Right atrium auricular region (tissue), 2 donors: ENCODE measurements at places on chromosomes 3 and 15. TPM values are rescaled to one million over a fixed set of nuclear protein-coding genes. Genes with fewer than 3 reads are reported as not detected.

- DNase-seq: no peak
- no peak overlapping the region for H3K4me3 ChIP-seq
- H3K36me3 ChIP-seq: peaks cover 56% of the 10 kb centered on the region
- no peaks in the 10 kb centered on the region for H3K27me3 ChIP-seq
- no peaks in the 10 kb centered on the region for H3K4me1 ChIP-seq
Measured at GRCh38 chr3:122536632-122537001, 21.9 kb upstream of the KPNA1 start.

- H3K27ac ChIP-seq: no peak overlapping the region
- no peaks in the 10 kb centered on the region for H3K36me3 ChIP-seq
- H3K27me3 ChIP-seq: no peaks in the 10 kb centered on the region
- no peak overlapping the region for H3K4me3 ChIP-seq
- DNase-seq: no peak
Measured at GRCh38 chr15:39554746-39555387, 26.0 kb upstream of the THBS1 start.

DNA sequence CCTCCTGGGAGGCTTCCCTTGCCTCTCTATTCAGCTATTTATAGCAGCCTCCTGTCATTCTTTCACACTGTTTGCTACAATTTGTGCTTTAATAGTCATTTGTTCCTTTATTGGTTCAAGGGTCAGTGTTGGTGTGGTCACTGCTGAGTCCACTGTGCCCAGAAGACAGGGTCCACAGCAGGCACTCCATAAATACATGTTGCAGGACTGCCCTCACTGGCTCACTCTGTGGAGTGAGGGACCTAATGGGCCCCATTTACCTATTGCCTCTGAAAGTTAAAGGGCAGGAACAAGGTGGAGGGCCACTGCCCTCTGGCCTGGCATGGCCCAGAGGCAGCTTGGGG lies 16.8 kb downstream of the MST1R start:
- H3K4me1 ChIP-seq: no peaks in the 10 kb centered on the region
- DNase-seq: no peak
- H3K27me3 ChIP-seq: no peaks in the 10 kb centered on the region
- no peak overlapping the region for H3K27ac ChIP-seq
- no peaks in the 10 kb centered on the region for H3K36me3 ChIP-seq

GRCh38 chr15:96474231-96474664 lies 143.7 kb downstream of the NR2F2 start:
- no peaks in the 10 kb centered on the region for H3K27me3 ChIP-seq
- no peak for DNase-seq
- H3K36me3 ChIP-seq: no peaks in the 10 kb centered on the region

GRCh38 chr15:53251523-53251922 lies 461.4 kb upstream of the ONECUT1 start:
- DNase-seq: no peak
- no peaks in the 10 kb centered on the region for H3K4me1 ChIP-seq
- no peaks in the 10 kb centered on the region for H3K36me3 ChIP-seq
- no peak overlapping the region for H3K4me3 ChIP-seq
- H3K27ac ChIP-seq: no peak overlapping the region

DNA sequence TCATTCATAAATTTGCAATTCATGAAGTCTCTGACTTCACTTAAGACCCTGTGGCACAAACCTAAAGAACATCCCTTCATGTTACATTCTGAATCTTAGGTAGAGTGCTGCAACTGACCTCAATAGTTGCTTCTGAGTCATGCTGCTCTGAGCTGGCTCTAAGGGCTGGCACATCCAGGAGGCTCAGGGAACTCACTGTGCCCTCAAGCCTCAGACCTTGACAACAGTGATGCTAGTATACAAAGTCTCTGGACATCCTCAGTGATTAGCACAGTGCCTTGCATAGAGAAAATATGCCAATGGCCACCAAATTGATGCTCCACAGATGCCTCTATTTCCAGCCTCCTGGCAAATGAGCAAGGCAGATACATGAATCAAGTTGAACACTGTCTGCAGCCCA lies 740.9 kb upstream of the LMCD1 start:
- H3K27ac ChIP-seq: no peak overlapping the region
- H3K27me3 ChIP-seq: no peaks in the 10 kb centered on the region
- no peaks in the 10 kb centered on the region for H3K36me3 ChIP-seq
- H3K4me1 ChIP-seq: no peaks in the 10 kb centered on the region

- H3K4me3 ChIP-seq: no peak overlapping the region
- DNase-seq: no peak
- H3K36me3 ChIP-seq: no peaks in the 10 kb centered on the region
- H3K27me3 ChIP-seq: no peaks in the 10 kb centered on the region
Measured at GRCh38 chr3:149356044-149356592, 21.3 kb downstream of the TM4SF1 start.

- no peaks in the 10 kb centered on the region for H3K27me3 ChIP-seq
- peaks cover 9% of the 10 kb centered on the region for H3K36me3 ChIP-seq
- peaks cover 37% of the 10 kb centered on the region for H3K4me1 ChIP-seq
- peak overlapping the region; percentile 71 for H3K27ac ChIP-seq
- no peak for DNase-seq
Measured at GRCh38 chr3:157104928-157105652, 54.9 kb downstream of the CCNL1 start.

DNA sequence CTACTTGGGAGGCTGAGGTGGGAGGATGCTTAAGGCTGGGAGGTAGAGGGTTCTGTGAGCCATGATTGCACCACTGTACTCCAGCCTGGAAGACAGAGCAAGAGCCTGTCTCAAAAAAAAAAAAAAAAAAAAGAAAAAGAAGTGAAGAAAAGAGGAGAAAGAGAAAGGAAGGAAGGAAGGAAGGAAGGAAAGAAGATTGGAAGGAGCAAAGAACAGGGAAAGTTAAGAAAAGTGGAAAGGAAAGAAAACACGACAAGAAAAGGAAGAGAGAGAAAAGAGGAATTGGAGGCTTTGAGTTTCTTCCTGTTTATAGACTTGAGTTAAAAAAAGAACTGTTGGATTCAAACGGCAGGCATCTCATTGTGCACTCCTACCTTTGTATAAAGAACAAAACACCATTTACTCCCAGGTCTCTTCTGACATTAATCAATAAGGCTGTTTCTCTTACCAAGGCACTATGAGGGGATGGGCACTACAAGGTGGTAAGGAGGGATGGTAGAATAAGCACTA lies 73.5 kb downstream of the EDEM1 start:
- no peak overlapping the region for H3K27ac ChIP-seq
- H3K27me3 ChIP-seq: no peaks in the 10 kb centered on the region
- H3K4me3 ChIP-seq: no peak overlapping the region
- no peaks in the 10 kb centered on the region for H3K4me1 ChIP-seq
- no peaks in the 10 kb centered on the region for H3K36me3 ChIP-seq

- no peaks in the 10 kb centered on the region for H3K27me3 ChIP-seq
- DNase-seq: peak; percentile 90
- H3K4me3 ChIP-seq: peak within 1 kb of the TSS; percentile 63
- H3K4me1 ChIP-seq: peaks cover 34% of the 10 kb centered on the region
- peak within 1 kb of the TSS; percentile 95 for H3K27ac ChIP-seq
Measured at GRCh38 chr15:63041974-63042876, at the start of gene TPM1. Gene TPM1, plus strand, starts transcription at chr15:63042747. Its CDS starts 83 bp downstream, at chr15:63042830.

- no peak overlapping the region for H3K4me3 ChIP-seq
- H3K27ac ChIP-seq: no peak overlapping the region
- no peaks in the 10 kb centered on the region for H3K36me3 ChIP-seq
- no peaks in the 10 kb centered on the region for H3K27me3 ChIP-seq
- no peak for DNase-seq
Measured at GRCh38 chr3:45904931-45905330, 18.6 kb downstream of the CCR9 start.

DNA sequence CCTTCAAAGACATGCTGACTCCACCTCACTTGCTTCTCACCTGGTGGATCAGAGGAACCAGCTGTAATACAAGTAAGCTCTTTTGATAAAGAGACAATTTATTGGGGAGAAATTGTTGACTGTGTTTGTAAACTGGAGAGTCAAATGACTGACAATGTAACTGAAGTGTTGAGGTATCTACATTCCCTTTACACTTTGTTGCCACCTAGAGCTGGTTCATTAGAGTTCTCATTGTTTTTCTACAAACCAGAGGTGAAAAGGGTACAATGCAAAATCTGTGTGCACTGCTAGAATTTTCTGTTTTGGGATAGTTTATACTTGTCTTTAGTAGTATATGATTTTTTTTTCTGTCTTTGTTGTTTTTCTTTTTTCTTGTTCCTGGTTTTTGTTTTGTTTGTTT lies 8.7 kb upstream of the LRRC58 start:
- H3K27me3 ChIP-seq: no peaks in the 10 kb centered on the region
- H3K36me3 ChIP-seq: no peaks in the 10 kb centered on the region
- H3K4me1 ChIP-seq: no peaks in the 10 kb centered on the region
- H3K27ac ChIP-seq: no peak overlapping the region
- no peak for DNase-seq

DNA sequence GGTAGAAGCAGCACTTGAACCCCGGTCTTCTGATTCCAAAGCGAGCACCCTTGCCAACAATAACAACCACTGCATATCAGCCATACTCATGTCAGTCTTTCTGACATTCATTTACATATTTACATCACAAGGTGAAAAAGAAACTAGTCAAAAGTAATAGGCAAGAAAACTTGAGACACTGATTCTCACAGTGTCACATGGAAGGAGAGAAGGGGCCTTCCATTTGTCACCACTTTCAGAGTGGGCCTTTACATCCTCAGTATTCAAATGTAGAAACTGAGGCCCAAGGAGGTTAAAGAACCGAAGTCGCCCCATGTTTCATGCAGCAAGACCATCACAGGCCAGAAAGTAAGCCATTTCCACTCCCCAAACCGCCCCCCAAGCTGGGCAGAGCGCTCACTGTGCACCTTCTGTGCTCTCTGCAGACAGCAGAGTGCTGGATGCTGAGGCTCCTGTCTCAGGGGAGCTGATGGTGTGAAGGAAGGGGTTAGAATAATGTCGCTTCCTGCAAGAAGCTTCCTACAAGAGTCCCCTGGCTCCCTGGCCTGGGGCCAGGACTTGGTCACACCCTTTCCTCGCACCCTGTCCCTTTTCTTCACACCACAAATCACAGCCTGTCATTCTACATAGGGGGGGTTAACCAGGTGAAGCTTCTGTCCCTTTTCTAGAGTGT lies 260.1 kb downstream of the UACA start:
- no peak overlapping the region for H3K27ac ChIP-seq
- H3K4me3 ChIP-seq: no peak overlapping the region
- H3K4me1 ChIP-seq: no peaks in the 10 kb centered on the region
- no peak for DNase-seq

- no peaks in the 10 kb centered on the region for H3K36me3 ChIP-seq
- H3K27me3 ChIP-seq: no peaks in the 10 kb centered on the region
- H3K4me3 ChIP-seq: no peak overlapping the region
- DNase-seq: no peak
- no peaks in the 10 kb centered on the region for H3K4me1 ChIP-seq
Measured at GRCh38 chr15:92502336-92502735, 108.7 kb downstream of the ST8SIA2 start.

DNA sequence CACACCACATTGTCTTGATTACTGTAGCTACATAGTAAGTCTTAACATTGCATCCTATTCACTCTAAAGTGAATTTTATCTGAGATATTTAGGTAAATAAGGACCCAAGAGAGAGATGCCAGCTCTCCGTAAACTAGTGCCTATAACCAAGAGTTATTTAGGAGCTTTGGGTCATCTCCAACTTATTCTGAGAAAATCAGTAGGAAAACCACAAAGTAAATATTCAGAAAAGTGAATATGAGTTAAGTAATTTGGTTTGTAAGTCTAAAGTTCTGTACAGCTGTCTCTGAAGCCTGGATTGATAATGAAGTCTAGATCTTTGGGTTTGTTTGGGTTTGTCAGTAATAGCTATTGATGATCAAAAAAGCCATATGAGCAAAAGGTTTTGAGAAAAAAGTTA lies 120.0 kb downstream of the FNDC3B start:
- no peaks in the 10 kb centered on the region for H3K27me3 ChIP-seq
- H3K4me1 ChIP-seq: no peaks in the 10 kb centered on the region
- DNase-seq: no peak
- H3K27ac ChIP-seq: peak overlapping the region; percentile 39
- no peaks in the 10 kb centered on the region for H3K36me3 ChIP-seq
- H3K4me3 ChIP-seq: no peak overlapping the region

DNA sequence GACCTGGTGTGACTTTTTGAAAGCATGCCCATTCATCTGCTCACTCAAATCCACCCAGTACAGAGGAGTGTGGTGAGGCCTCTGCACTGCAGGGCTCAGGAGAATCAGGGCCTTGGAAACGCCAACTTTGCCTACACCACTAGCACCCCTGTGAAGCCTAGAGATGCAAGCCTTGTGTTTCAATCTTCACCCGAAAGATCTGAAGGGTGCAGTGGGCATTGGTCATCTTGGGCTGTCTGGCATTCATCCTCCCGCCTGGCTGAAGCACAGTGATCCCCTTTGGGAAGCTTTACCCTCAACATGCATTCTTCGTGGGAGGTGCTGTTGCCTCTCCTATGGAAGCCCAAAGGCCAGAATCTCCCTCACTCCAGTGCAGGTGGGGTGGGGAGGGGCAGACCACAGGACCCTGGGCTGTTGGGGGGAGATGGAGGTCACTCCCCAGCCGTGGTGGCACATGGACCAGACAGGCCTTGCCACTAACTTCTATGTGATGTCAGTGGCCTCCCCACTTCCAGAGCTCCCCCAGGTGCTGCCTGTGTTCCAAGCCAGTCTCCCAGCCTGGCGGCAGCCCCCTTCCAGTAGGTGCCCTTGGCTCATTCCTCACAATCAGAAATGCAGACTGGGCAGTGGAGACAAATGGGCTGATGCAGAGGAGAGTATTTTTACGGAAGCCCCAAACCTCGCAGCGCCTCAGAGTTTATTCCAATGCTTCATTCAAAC lies 92.5 kb downstream of the ADAMTS17 start:
- peaks cover 3% of the 10 kb centered on the region for H3K4me1 ChIP-seq
- no peak overlapping the region for H3K4me3 ChIP-seq
- no peak for DNase-seq
- no peaks in the 10 kb centered on the region for H3K27me3 ChIP-seq
- H3K27ac ChIP-seq: no peak overlapping the region

DNA sequence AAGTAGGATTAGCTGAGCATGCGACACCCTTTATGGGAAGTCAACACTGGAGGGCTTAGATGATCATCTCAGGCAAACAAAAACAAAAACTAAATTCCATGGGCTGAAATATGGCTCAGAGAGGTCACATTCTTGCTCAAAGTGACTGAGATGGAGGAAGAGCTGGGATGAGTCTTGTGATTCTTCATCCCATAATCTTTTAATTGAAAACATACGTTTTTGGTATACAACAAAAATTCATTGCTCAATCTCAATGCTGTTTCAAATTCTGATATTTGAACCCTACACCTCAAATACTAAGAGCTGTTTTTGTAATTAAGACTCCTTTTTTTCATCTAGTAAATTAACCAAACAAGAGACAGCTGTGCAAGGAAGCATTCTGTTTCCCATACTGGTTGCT lies 257.0 kb downstream of the NR1D2 start:
- no peaks in the 10 kb centered on the region for H3K27me3 ChIP-seq
- no peaks in the 10 kb centered on the region for H3K36me3 ChIP-seq
- H3K4me3 ChIP-seq: no peak overlapping the region
- H3K27ac ChIP-seq: no peak overlapping the region

TTLL13 gene
- not detected for total RNA-seq

TRIM42 gene
- total RNA-seq: not detected

CCR3 gene
- not detected for total RNA-seq

NRG4 gene
- 1.1 TPM for total RNA-seq
